Stimulated activated CD8-positive, alpha-beta memory T cell treated with anti-CD3 and anti-CD28 coated beads, Interleukin-4, amount 100 ng/mL, for 4 hours (primary cell): ENCODE measurements at places on chromosomes 11 and 22.

GRCh38 chr11:19216021-19216420, 14.2 kb upstream of the CSRP3 start:
- no peak for DNase-seq

- DNase-seq, result no peak
Measured at GRCh38 chr11:41779401-41779960, 320.0 kb upstream of the LRRC4C start.

DNA sequence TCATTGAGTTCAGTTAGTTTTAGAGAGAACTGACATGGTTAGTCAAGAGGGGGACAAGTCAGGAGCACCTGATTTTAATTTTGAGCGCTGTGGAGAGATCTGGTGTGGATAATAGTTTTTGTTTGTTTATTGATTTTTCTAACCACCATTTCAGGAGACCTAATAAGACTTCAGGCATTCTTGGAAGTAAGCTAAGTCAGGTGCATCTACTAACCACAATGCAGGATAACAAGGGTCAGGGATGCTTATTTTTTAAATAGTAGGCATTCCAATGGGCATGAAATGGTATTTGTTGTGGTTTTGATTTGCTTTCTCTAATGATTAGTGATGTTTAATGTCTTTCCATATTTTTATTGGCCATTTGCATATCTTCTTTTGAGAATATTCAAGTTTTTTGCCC, 212.1 kb downstream of the NAV2 start:
- no peak for DNase-seq

GRCh38 chr11:12066799-12067508, 43.4 kb upstream of the MICAL2 start:
- DNase-seq, result no peak

DNA sequence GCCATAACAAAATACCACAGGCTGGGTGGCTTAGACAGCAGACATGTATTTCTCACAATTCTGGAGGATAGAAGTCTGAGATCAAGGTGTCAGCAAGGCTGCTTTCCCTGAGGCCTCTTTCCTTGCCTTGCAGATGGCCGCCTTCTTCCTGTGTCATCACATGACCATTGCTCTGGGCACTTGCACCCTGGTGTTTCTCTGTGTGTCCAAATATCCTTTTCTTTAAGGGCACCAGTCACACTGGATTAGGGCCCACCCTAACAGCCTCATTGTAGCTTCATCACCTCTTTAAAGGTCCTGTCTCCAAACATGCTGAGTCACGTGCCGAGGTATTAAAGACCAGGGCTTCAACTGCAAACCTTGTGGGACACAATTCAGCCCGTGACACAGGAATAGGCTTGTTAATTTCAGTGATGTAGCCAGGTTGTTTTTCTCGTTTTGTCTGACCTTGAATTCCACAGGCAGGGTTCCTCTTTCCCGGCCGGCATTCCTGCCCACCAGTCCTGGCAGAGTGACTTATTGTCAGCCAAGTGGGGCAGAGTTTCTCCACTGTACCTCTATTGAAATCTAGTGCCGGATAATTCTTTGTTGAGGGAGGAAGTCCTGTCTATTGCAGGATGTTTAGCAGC, 100.1 kb downstream of the KCNQ1OT1 start:
- DNase-seq, result no peak

- no peak for DNase-seq
Measured at GRCh38 chr11:129278586-129279319, 86.6 kb upstream of the ARHGAP32 start.

GRCh38 chr11:85628771-85629341, 463 bp downstream of the TMEM126B start:
- DNase-seq, result peak; percentile 8

GRCh38 chr11:70060611-70061293, 17.4 kb upstream of the ANO1 start:
- no peak for DNase-seq
